ENCODE measurements at places on chromosomes 3 and 15.

DNA sequence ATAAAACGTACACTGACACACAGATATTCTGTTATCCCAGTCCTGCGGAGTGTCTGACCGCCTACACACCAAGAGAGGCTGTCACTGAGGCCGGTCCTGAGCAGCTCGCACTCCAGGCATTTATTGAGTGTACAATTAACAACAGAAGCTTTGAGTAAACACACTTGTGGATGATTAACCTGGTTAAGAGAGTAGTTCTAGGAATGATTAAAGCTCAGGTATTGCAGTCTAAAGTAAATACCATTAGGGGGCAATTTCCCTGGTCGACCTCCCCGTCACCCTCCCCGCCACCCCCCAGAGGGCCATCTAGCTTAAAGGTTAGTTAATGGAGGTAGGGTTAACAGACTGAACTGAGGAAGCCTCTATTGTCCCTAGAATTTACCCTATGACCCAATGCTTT, 1278.5 kb downstream of the NSUN3 start:
- no peak for DNase-seq

- no peak for DNase-seq
Observed at GRCh38 chr3:70803891-70804290, 491.5 kb upstream of the MDFIC2 start.

GRCh38 chr3:157093096-157093495, 66.9 kb downstream of the CCNL1 start:
- DNase-seq = no peak

- no peak for DNase-seq
Observed at GRCh38 chr3:37024092-37024491, 30.8 kb downstream of the MLH1 start.

DNA sequence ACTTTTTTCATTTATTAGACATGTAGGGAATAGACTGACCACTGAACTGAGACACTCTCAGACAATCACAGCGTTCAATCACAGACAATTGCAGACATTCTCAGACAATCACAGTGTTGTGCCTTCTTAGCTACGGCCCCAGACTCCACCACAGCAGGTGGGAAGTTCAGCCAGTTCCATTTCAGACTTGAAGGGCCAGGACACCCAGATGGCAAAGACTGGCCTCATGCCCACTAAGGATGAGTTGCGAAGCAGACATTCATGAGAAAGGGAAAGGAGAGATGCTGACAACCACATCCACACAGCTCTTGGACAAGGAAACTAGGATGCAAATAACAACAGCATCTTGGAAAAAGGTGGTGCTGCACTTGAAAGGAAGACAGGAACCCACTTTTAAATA, 21.9 kb upstream of the ALDH1L1 start:
- peak; percentile 29 for DNase-seq

DNA sequence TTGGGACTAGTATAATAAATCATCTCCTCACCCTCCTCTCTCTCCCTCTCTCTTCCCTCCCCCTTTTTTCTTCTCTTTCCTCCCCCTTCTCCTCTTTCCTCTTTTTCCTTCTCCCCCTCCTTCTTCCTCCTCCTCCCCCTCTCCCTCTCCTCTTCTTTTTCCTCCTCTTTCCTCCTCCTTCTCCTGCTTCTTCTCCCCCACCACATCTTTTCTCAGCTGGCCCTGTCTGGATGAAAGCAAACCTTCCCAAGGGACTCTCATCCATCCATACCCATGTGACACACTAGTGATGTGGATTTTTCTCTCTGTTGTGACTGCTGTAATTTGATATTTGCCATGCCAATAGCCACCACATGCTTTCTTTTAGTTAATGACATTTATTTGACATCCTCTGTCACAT, 127.2 kb downstream of the EBLN2 start:
- no peak for DNase-seq

- DNase-seq = no peak
Observed at GRCh38 chr3:22159004-22159695, 408.1 kb upstream of the ZNF385D start.

DNA sequence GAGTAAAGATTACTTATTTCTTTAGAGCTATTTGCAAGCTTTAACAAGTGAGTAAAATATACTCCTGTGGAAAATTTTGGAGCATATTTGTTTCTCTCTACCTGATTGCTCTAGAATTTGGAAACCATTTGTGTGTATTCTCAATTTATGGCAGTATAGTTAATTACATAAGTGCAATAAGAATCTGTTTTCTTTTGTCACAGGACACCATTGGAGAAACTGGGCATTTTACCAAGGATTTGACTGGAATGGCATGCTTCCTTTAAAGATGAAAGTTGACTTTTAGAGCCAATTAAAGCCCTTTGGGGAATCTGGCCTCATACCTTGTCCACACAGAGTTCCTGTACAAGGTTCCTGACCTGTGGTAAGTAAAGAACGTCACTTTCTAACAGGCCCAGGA, 38.4 kb downstream of the PAQR5 start:
- DNase-seq = no peak

GRCh38 chr3:99503350-99503749, 135.0 kb upstream of the COL8A1 start:
- no peak for DNase-seq

GRCh38 chr3:24513463-24513862, 18.8 kb upstream of the THRB start:
- DNase-seq = no peak

GRCh38 chr15:35005933-35006332, 17.8 kb upstream of the ZNF770 start:
- no peak for DNase-seq

DNA sequence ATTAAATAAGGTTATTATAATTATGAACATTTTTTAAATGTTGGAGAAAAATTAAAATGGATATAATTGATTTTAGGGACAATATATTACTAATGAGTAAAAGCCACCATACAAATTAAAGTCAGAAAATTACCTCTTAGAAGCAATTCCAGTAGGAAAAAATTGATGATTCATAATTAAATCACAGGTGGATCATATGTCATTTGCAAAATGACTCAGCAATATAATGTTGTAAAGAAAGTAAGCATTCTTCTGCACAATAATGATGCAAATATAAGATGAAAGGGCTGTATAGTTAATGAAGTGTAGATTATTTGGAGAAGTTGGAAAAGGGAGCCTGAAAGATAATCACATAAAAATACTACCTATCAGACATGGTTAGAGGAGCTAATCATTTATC, 25.8 kb downstream of the ZPLD1 start:
- no peak for DNase-seq

- no peak for DNase-seq
Observed at GRCh38 chr15:61196711-61197586, 32.2 kb downstream of the RORA start.

DNA sequence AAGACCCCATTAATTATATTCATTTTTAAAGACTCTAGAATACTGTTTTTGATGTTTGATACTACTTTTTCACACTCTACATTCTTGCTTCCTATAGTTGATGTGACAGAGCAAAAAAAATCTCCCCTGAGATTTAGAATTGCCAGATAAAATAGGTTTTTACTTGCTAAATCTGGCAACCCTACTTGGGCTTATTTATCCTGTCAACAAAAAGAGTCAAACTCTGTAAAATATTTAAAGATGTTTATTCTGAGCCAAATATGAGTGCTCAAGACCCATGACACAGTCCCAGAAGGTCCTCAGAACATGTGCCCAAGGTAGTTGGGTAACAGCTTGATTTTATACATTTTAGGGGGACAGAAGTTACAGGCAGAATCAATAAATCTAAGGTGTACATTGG, 72.3 kb downstream of the DAPK2 start:
- DNase-seq = no peak
